ENCODE measurements at places on chromosomes 11 and 22. TPM values are rescaled to one million over a fixed set of nuclear protein-coding genes. Genes with fewer than 3 reads are reported as not detected.

DNA sequence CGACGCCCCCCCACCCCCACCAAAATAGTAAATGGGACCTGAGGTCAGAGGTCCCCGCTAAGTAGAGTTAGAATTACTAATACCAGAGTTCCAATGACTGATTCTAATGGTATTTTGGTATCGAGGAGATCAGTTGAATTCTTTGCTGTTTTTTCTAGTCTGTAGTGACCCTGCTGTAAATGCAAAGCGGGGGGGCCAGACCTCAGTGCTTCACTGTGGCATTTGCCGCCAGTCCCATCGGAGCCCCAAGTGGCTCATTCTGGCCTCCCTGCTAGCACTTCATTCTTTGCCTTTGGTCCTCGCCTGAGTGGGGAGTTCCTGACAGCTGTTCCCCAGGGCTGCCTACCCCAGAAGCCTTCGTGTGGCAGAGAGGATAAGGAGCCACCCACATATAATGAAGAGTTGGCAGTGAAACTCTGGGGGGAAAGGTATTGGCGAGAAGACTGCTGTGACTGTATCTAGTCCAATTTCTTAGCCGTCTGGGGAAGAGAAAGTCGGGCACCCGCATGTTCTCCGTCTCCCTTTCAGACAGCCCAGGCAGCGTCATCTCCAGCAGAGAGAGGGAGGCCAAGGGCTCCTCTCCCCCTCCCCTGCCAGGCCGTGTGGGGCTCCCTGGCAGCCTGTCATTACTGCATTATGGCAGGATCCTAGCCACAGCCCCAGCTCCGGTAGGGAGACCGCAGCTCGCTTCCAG is 19.4 kb upstream of the CABP7 start:
- no peak for DNase-seq

DNA sequence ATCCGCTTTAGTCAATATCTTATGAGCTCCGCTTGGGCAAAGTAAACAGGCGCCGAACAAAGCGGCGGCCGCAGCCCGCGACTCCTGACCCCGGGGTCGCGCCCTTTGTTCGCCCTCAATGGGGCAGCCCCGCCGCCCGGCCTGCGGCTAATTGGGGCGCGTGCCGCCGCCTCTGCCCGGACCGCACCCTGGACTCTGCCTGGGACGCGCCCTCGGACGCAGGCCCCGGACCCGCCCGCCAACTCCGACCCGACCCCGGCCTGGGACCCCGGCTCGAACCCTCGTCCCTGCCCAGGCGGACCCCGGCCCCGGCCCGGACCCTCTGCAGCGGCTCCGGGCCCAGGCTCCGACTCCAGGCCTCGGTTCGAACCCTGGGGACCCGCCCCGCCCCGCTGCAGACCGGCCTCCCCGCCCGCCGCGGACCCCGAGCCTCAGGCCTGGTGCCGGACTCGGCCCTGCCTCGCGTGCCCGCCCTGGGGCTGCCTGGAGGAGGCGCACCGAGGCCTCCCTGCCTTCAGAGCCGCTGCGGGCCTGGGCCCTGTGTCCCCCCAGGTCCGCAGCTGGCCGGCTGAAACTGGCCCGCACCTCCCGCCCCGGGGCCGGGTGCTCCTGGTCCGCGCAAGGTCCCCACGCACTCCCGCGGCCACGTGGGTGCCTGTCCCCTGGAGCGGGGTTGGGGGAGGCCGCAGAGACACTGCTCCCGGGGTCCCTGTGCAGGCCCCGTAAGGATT is 84.7 kb upstream of the WNT7B start:
- no peak for DNase-seq

DNA sequence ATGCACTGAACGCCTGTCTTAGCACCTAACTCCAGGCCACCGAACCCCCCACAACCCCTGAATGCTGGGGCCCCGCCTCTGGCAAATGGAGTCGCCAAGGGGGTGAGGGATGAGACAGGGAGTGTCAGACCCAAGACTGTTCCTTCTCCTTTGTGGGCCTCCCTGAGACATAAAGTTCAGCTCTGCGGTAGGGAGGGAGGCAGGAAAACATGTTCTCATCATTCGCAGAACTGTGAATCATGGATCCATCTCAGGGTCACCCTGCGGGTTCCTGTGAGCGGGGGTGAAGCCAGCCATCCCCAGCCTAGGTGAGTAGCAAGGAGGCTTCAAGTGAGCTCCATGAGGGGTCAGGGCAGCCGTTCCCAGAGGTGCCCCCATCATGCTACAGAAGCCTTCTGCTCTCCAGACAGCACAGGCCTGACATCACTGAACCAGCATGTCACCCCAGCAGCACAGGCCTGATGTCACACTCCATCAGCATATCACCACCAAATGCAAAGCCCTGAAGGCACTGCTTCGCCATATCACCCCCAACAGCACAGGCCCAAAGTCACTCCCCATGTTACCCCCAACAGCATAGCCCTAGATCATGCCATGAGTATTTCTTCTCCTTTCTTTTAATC is 27.2 kb downstream of the TMPRSS6 start:
- DNase-seq = no peak

DNA sequence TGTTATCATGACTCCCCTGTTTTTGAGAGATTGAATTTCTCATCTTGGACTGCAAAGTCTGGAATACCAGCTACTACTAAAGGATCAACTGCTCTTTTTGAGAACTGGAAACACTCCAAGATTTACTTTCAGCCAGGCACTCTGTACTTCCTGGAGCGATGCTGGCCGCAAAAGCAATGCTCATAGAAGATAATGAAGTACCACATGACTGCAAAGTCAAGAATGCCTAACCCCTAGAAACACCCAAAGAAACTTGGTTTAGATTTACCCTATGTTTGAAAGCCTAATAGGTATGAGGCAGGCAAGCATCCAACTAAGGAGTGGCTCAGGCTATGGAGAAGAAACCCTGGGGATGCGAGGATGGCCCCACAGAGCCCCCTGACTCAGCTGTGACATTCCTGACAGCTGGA is 47.7 kb upstream of the ARHGAP20 start:
- DNase-seq = peak; percentile 25

DNA sequence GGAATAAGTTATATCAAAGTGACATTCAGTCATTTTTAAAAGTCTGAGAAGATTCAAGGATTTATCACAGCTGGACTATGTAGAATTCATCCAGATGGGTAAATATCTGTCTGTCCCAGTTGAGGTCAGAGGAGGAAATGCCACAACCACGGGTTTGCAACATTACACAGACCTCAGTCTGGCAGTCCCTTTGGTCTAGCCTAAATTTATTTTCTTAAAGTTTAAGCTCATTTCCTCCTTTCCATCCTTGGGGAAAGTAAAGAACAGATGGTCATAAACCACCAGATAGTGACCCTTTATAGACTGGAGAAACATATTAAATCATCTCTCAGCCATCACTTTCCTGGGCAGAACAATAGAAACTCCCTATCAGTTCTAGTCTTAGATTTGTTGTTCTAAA is 238.4 kb upstream of the DDI1 start:
- DNase-seq = no peak

GRCh38 chr22:36103891-36104290 is 56.7 kb downstream of the APOL3 start:
- no peak for DNase-seq

GRCh38 chr11:85628771-85629341 is 463 bp downstream of the TMEM126B start:
- DNase-seq = no peak

DNA sequence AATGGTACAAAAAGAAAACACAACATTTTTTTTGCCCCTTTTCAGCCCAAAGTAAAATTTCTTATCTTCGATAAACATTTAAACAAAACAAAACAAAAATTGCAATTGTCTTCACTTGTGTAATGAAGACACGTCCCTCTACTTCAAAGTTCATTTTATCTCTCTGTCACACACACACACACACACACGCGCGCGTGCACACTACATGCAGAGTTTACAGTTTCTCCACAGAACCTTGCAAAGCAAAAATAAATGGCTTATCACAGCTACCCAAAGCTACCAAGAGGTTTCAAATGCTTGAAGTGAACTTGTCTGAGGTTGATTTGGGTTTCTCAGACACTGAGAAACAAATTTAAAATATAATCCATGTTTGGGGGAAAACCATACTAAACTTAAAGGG is 72.3 kb downstream of the ETS1 start:
- no peak for DNase-seq

GRCh38 chr11:61966734-61967115 is 709 bp downstream of the FTH1 start:
- DNase-seq = no peak

The CASP4 gene
- 250 TPM for total RNA-seq

The FOSL1 gene
- total RNA-seq = 2.6 TPM

The SYCE3 gene
- 0.79 TPM for total RNA-seq
